Suprapubic skin (tissue), 4 donors: ENCODE measurements at places on chromosomes 3 and 15. TPM values are rescaled to one million over a fixed set of nuclear protein-coding genes. Genes with fewer than 3 reads are reported as not detected.

Gene TRH
- not detected for total RNA-seq

Gene TM4SF4
- not detected for total RNA-seq

Gene HTR3E
- total RNA-seq: not detected

GRCh38 chr3:36906504-36907149 lies 38.2 kb downstream of the TRANK1 start:
- no peak for DNase-seq
- H3K36me3 ChIP-seq: peaks cover 2% of the 10 kb centered on the region
- peak overlapping the region; percentile 9 for H3K27ac ChIP-seq

Gene SLCO2A1
- total RNA-seq: 33.2 TPM

DNA sequence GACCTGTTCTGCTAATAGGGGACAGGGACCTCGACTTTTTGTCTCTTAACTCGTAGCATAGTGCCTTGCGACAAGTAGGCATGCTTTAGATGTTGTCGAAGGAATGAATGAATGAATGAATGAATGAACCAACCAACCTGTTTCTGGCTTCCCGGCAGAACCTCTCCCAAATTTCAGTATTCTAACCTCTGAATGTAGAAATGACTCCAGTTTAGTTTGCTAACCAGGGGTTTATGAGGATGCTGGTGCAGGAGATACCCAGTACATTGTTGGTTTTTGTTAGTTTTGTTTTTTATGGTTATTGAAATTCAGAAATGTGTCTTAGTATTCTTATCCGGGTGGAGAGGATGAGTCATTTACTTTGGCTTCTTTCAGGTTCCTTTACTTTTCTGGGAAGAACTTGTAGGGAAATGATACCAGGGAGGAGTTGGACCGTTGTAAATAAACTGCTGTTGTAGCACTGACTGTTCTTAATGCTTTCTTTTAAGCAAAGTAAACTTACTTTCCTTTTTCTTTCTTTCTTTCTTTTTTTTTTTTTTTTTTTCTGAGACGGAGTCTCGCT lies 29.6 kb upstream of the EHHADH start:
- peaks cover 17% of the 10 kb centered on the region for H3K27me3 ChIP-seq
- peaks cover 15% of the 10 kb centered on the region for H3K4me1 ChIP-seq
- H3K36me3 ChIP-seq: no peaks in the 10 kb centered on the region
- no peak for DNase-seq

GRCh38 chr15:65767895-65768294 lies 24.2 kb downstream of the DENND4A start:
- no peak for DNase-seq
- no peaks in the 10 kb centered on the region for H3K27me3 ChIP-seq
- H3K27ac ChIP-seq: no peak overlapping the region
- H3K36me3 ChIP-seq: no peaks in the 10 kb centered on the region

- H3K36me3 ChIP-seq: peaks cover 10% of the 10 kb centered on the region
- H3K27me3 ChIP-seq: no peaks in the 10 kb centered on the region
- H3K4me3 ChIP-seq: peak overlapping the region; percentile 39
- H3K27ac ChIP-seq: peak overlapping the region; percentile 97
- peaks cover 79% of the 10 kb centered on the region for H3K4me1 ChIP-seq
- no peak for DNase-seq
Observed at GRCh38 chr3:48432411-48433371, 2.8 kb upstream of the PLXNB1 start.

DNA sequence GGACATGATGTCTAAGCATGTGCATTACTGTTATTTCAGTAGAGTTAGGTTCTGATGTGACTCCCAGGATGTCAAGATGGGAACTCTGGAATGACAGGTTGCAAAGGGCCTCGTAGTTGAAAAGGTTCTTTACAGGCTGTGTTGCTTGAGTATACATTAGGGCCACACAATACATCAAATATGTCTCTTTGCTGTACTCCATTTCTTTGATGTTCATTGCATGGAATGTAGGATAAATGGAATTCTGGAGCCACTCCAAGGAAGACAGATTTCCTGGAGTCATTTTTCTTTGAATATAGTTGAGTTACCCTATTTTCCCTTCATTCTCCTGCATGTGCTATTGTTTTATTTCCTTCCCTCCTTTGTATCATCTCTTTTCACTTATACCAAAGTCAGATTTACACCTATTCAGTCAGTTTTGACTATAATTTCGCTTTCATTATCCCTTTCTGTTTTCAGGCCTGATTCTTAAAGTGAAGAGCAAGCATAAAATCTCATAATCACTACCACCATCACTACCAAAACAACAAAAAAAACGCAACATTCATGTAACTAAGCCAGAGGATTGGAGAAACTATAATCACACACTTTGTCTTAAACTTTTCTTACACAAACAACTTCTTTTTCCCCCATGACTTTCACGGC lies 61.2 kb upstream of the PTX3 start:
- DNase-seq: no peak
- no peak overlapping the region for H3K4me3 ChIP-seq
- no peaks in the 10 kb centered on the region for H3K36me3 ChIP-seq
- H3K27me3 ChIP-seq: no peaks in the 10 kb centered on the region

DNA sequence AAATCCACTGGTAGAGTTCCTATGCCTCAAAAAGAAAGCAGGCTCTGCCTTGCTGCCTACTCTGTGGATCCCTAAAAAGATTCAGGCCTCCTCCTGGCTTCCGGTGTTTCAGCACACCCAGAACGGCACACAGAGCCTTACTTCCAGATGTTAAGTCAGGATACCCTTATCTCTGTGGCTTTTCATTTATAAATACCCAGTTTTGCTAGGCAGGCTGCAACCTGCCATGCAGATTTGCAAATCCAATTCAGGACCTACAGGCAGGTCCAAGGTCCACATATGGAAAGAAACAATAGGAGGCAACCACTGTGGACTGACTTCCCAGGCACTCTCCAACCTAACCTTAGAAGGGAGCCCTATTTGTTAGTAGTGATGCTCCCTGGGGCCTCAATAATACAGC lies 30.7 kb downstream of the EFL1 start:
- H3K4me1 ChIP-seq: no peaks in the 10 kb centered on the region
- H3K4me3 ChIP-seq: no peak overlapping the region
- H3K27ac ChIP-seq: no peak overlapping the region
- H3K36me3 ChIP-seq: peaks cover 33% of the 10 kb centered on the region

Gene TRIM42
- total RNA-seq: not detected

DNA sequence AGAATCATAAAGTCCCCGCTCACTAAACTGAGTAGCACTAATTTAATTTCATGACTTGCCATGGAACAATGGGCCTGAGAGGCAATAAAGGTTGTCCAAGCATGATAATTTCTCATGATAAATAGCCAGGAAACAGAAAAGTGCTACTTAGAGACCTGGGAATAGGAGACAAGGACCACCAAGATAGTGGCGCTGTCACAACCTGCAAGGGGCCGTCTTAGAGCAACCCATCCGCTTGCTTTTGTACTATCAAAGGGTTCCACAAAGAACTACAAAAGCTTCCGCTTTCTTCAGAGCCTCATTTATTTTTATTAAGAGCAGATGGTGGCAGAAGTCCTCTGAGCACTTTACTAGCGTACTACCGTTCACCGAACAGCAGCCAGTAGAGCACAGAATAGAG lies 421.7 kb upstream of the GRM7 start:
- no peaks in the 10 kb centered on the region for H3K36me3 ChIP-seq
- no peaks in the 10 kb centered on the region for H3K4me1 ChIP-seq
- H3K27me3 ChIP-seq: no peaks in the 10 kb centered on the region

- no peaks in the 10 kb centered on the region for H3K27me3 ChIP-seq
- H3K4me1 ChIP-seq: peaks cover 6% of the 10 kb centered on the region
- no peak overlapping the region for H3K4me3 ChIP-seq
- peak; percentile 28 for DNase-seq
- no peaks in the 10 kb centered on the region for H3K36me3 ChIP-seq
- H3K27ac ChIP-seq: no peak overlapping the region
Observed at GRCh38 chr3:126107203-126107939, 23.4 kb upstream of the SLC41A3 start.

DNA sequence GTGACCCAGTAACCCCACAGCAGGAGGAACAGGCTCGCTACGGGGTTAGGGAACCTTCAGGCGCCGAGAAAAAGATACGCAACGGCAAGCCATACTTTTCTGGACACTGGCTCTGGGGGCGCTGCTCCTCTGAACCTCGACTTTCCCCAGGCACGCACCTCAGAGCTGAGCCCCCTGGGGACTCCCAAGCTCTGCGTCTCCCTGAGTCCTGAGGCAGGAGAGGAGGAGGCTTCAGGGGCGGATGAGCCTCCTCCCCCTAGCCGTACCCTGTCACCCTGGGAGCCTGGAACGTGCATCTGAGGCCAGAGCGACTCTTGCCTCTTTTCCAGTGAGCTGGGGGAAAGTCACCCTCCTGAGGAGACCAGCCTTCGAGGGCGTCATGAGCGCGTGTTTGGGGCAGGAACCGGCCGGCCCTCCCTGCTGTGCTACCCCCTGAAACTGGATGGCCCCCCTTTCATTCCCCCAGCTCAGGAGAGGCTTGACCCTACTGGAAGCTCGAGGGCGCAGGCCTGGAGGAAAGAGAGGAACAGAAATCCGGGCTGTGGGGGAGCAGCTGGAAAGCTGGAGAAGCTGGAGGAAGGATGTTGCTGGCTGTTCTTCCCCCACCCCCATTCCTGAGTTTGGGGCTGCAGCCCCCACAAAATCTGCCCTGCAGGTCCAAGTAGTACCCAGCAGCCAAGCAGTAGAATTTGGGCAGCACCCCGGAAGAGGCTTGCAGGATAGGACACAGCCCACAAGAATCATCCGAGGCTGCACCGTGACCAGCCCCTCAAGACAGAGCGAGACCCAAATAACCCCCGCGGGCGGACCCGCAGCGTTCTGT lies 25.1 kb upstream of the POLG start:
- no peaks in the 10 kb centered on the region for H3K36me3 ChIP-seq
- H3K4me1 ChIP-seq: peaks cover 25% of the 10 kb centered on the region
- no peak for DNase-seq

DNA sequence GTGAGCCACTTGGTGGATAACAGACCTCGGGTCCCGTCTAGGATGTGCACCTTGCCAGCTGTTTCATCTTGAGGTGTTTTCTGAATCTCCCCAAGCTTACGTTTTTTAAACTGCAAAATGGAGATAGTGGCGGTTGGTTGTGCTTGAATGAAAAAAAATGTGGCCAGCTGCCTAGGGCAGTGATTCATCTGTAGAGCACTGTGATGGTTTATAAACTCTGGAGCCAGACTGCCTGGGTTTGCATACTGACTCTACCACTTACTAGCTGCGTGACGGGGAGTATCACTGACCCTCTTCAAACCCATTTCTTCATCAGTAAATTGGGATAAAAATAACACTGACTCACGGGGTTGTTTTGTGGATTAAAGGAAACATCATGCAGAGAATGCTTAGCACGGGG lies 159.1 kb downstream of the CHL1 start:
- H3K27ac ChIP-seq: no peak overlapping the region
- H3K4me1 ChIP-seq: no peaks in the 10 kb centered on the region
- H3K36me3 ChIP-seq: no peaks in the 10 kb centered on the region
- no peak overlapping the region for H3K4me3 ChIP-seq
- no peak for DNase-seq

Gene ARHGAP11A
- total RNA-seq: 5.8 TPM

GRCh38 chr15:29135309-29135657 lies 134.3 kb downstream of the NSMCE3 start:
- no peak for DNase-seq
- peaks cover 17% of the 10 kb centered on the region for H3K27me3 ChIP-seq
- H3K27ac ChIP-seq: no peak overlapping the region
- H3K4me3 ChIP-seq: no peak overlapping the region

DNA sequence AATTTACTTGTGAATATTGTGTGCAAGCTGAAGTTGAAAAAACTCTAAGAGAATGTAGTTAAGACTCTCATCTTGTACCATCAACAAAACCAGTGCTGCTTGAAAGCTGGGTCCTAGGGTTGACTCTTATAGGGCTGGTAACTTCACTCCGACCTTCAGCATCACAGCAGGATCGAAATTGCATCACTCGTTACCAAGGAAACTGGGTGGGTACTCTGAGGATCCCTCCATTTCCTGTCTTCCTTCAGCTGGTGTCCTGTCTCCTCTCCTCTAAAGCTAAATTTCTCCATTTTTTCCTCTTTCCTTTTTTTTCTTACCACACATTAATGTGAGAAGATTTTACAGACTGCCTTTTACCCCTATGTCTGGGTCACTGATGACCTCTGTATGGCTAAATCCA lies 3.0 kb upstream of the APH1B start:
- no peak for DNase-seq
- peaks cover 21% of the 10 kb centered on the region for H3K4me1 ChIP-seq
- no peak overlapping the region for H3K4me3 ChIP-seq
- H3K27ac ChIP-seq: no peak overlapping the region

DNA sequence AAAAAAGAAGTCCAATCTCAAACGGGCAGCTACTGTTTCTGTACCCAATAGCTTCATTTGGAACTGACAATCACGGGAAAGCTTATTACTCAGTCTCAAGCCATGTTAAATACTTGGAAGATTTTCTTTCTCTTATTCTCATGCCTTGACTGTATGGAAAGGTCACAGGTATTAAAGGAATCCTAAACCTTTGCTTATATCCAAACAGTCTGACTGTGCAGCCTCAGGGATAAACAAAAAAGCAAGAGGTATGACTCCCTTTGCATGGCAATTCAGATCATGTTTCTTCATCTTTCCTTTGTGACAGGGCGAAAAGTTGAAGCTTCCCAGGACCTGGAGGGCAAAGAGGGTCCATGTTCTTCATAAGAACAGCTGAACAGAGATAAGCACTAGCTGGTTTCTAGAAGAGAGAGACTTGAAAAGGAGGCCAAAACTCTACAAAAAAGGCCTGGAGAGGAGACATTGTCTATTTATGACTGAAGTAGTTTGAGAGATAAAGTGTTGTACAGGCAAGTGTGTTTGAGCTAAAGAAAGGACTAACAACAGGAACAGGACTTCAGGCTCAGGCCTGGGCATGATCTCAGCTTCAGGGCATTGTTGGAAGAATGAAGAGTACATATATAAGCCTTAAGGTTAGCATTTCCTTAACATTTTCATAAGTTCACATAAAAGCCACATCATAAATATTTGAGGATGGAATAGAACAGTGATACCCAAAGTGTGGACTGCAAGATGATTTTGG lies 231.0 kb upstream of the THRB start:
- H3K27ac ChIP-seq: no peak overlapping the region
- H3K4me3 ChIP-seq: no peak overlapping the region
- no peaks in the 10 kb centered on the region for H3K36me3 ChIP-seq
- no peaks in the 10 kb centered on the region for H3K27me3 ChIP-seq
- H3K4me1 ChIP-seq: no peaks in the 10 kb centered on the region

GRCh38 chr3:173630849-173631248 lies 233.3 kb downstream of the NLGN1 start:
- no peak for DNase-seq
- H3K4me1 ChIP-seq: no peaks in the 10 kb centered on the region
- no peak overlapping the region for H3K4me3 ChIP-seq
- H3K27ac ChIP-seq: no peak overlapping the region
- no peaks in the 10 kb centered on the region for H3K36me3 ChIP-seq

Gene KIF23
- total RNA-seq: 2.7 TPM

DNA sequence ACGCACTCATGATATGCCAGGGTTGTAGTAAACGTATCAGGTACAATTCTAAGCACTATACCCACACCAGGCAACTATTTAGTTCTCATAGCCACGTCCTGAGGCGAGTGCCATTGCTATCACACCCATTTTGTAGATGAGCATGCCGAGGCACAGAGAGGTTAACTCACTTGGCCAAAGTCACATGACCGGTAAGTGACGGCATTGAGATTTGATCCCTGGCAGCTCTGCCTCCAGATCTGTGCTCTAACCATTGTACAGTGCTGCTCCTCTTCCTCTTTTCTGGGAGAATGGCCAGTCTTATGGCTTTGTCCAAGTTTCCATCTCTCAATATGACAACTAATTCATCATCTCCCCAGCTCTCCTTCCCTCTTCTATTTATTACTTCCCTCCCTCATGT lies 18.9 kb upstream of the ATP2B2 start:
- H3K4me3 ChIP-seq: no peak overlapping the region
- DNase-seq: no peak
- no peak overlapping the region for H3K27ac ChIP-seq
- no peaks in the 10 kb centered on the region for H3K36me3 ChIP-seq
- H3K27me3 ChIP-seq: peaks cover 31% of the 10 kb centered on the region
